ENCODE measurements at places on chromosomes 5 and 9.

- no peak for DNase-seq
Observed at GRCh38 chr5:80615266-80615914, 39.1 kb upstream of the MSH3 start.

- peak; percentile 7 for DNase-seq
Observed at GRCh38 chr5:124040799-124041198, 528.8 kb downstream of the CSNK1G3 start.

- DNase-seq = no peak
Observed at GRCh38 chr9:1732670-1733069, 282.5 kb upstream of the SMARCA2 start.

GRCh38 chr9:81372628-81373191, 316.6 kb downstream of the TLE1 start:
- no peak for DNase-seq

DNA sequence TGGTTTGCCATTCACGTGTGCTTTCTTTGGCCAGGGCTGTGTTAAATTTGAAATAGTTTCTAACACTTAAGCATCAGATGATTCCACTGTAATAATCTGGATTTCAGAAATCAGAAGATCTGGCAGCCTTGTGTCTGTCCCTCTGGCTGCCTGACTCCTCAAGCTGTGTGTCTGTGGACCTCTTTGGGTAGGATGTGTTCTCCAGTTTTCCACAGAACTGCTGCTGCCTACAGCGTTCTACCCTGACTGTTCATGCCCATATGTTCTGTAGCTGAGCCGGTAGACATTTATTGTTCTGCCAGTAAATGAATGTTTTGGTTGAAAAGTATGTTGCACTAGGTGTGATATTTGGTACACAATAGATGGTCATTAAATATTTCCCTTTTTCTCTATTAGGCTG, 81.3 kb downstream of the SH3GL2 start:
- DNase-seq = no peak

DNA sequence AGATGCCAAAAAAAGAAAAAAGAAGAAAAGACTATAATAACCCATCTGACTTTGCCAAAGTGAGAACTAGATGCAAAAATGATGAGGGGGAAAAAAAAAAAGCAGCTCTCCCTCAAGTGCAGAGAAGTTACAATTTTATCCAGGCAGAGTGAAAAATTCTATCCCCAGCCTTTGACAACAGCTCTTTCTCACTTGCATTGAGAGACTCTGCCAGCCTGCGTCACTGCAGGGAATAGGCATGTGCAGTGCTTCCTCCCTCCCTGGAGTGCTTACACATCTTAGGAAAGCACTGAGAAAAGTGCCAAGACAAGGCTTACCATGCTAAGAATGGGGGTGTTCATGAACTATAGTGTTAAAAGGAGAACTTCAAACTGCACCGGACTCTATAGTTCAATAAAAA, 418.6 kb upstream of the TYRP1 start:
- no peak for DNase-seq

GRCh38 chr5:53607886-53608285, 47.4 kb downstream of the NDUFS4 start:
- peak; percentile 53 for DNase-seq

DNA sequence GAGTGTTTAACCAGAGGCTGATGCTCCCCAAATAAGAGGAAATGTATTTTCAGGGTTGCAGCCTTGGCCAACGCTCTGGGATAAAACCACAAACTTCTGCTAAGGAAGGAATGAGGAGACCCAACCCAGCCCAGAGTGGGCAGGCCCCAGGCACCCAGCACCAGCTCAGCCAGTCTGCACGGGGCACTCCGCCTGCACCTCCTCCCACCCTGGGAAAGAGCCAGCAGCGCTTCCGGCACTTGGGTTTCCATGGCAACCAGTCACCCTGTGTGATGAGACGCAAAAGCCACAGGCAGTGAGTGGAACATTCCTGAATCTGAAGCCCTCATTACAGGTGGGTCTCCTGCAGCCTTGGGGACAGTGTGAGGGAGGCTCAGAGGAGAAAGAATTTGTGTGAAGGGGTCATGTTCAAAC, 85.2 kb upstream of the ZBTB43 start:
- DNase-seq = peak; percentile 44

GRCh38 chr5:34858790-34859189, 19.8 kb downstream of the TTC23L start:
- DNase-seq = peak; percentile 59

DNA sequence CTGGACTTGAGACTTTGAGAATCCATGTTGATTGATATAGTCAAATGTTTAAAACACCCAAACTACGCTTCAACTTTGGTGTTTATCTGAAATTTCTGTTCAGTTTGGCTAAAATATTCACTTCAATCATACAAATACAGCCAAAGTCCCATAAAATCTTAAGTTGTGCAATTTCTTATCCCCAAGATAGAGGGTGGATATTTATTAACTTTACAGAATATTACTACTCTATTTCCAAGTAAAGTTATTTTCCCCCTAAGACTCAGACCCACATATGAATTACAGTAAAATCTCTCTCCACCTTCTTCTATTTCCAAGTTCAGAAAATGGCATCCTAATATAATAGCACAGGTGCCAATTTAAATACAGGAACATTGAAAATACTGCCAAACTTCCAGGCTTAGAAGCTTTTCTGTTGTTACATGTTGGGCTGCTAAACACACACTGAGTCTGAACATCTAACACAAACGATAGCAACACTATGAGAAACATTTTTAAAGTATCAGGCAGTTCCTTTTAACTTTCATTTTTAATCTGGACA, 290.3 kb downstream of the EBF1 start:
- no peak for DNase-seq

- DNase-seq = no peak
Observed at GRCh38 chr5:63022403-63022802, 443.8 kb downstream of the LRRC70 start.

Data from fibroblast of villous mesenchyme (primary cell).